ENCODE measurements at places on chromosomes 5 and 9.

GRCh38 chr9:77872863-77873262, 158.7 kb downstream of the GNAQ start:
- no peak for DNase-seq

DNA sequence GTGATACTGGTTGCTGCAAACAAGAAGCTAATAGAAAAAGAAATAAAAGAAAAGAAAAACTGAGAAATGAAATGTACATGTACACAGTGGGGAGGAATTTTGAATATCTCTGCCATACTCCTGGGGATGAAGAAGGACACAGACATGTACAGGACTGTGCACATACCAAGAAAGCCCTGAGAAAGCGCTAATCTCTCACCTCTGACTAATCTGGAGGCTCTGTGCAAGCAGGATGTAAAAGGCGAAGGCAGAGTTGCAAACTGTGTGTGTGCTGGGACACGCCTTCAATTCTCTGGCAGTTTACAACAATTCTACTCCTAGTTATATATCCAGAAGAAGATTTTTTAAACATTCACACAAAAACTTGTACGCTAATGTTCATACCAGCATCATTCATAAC, 211.4 kb downstream of the KIAA0825 start:
- no peak for DNase-seq

DNA sequence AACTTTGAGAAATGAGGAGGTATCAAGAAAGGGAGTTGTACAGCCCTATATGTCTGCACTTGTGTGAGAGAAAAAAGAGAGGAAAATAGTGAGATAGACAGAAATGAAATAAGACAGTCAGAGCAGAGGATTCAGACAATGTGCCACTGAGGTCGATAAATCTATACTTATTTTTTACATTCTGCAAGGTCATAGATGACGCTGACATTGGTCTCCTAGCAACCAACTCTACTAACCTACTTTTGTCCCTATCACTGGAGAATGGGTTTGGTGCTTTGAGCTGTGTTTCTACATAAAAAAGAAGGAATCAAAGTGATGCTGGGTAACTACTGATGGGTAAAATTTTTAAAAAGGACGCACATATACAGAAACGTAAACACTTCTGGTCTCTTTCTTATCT, 573.3 kb upstream of the RORB start:
- no peak for DNase-seq

DNA sequence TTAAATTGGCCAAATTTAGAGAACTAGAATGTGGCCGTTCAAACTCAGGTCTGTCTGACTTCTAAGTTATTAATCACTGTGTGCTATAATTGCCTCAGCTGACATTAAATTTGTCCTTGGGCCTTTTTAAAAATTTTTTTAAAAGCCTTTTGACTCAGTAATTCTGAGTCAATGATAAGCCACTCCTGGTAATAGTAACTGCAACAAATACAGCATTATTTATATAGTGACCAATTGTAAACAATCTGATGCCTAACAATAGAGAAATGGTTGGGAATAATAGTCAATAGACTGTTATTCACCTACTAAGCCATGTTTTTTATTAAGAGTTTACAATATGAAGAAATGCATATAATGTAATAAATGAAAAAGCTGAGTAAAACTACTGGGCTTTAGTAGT, 70.9 kb upstream of the FSD1L start:
- DNase-seq, result no peak

GRCh38 chr9:130685104-130685503, 8.5 kb upstream of the EXOSC2 start:
- no peak for DNase-seq

Measured in activated CD4-positive, alpha-beta T cell treated with anti-CD3 and anti-CD28 coated beads, Interleukin-2, amount 50 U/mL, for 24 hours (primary cell).